NCI-H524 treated with DMSO at 0.1 percent for 48 hours (cell line): ENCODE measurements at places on chromosomes 7 and 10.
A peak's percentile ranks its signal among the peaks of the same experiment; 100 is the strongest.

DNA sequence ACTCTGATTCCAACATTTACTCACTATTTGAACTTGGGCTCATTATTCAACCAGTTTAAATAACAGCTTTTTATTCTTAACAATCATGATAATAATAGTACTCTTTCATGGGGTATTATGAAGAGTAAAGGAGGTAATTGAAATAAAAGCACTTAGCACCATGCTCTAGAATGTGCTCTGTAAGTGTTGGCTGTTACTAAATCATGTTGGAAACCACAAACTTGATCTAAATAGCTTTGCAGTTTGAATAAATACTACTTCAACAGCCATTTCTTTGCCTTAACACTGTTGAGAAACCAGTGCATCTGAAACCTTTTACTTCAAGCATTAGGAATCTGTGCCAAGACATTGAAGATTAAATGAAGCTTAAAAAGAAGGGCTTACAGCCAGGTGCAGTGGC is 7.9 kb upstream of the UPF2 start:
- no peak for DNase-seq

DNA sequence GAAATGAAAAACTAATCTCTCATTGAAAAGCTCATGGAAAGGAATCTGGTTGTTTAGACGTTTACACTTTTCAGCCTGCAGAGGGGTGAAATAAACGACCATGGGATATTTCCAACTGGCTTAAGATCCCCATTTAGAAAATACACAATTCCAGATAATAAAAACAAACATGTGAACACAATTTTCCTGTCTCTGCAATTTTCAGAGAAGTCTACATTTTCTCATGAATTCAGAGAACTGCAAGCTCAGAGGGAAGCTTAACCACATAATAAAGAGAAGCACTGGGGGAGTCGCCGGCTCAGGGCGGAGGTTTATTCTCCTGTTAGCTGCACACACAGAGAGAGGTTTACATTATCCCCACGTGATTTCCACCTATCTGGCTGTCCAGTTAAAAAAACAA is 215.2 kb downstream of the FANK1 start:
- no peak for DNase-seq

- DNase-seq: no peak
Measured at GRCh38 chr10:89706011-89706410, 4.6 kb downstream of the KIF20B start.

GRCh38 chr10:85971494-85971893 is 395.1 kb downstream of the GRID1 start:
- DNase-seq: no peak

GRCh38 chr7:81173766-81174281 is 255.0 kb upstream of the SEMA3C start:
- no peak for DNase-seq

- DNase-seq: peak; percentile 62
Measured at GRCh38 chr7:28926871-28927597, 31.1 kb downstream of the TRIL start.
